ENCODE measurements at places on chromosomes 6 and 20. TPM values are rescaled to one million over a fixed set of nuclear protein-coding genes. Genes with fewer than 3 reads are reported as not detected.

The ABCF1 gene
- 70.5 TPM for total RNA-seq

The TP53TG5 gene
- not detected for total RNA-seq

- peak overlapping the region; percentile 32 for H3K27ac ChIP-seq
- H3K4me1 ChIP-seq: peaks cover 11% of the 10 kb centered on the region
- peaks cover 37% of the 10 kb centered on the region for H3K27me3 ChIP-seq
- H3K36me3 ChIP-seq: no peaks in the 10 kb centered on the region
Measured at GRCh38 chr20:25136643-25137559, 55.0 kb upstream of the VSX1 start.

DNA sequence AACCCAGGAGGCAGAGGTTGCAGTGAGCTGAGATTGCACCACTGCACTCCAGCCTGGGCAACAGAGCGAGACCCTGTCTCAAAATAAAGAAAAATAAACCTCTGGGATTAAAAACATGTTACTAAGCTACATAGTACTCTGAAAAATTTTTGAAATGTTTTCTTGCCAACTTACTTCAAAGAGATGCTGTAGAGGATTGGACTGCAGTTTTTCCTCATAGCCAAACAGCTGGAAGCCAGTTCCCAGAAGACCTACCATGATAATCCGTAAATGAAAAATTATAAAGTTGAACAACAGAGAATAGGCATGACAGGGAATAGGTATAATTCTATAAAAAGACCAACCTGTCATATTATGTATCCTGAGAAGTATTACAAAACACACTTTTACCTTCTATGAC, 48.0 kb downstream of the RARS2 start:
- peaks cover 51% of the 10 kb centered on the region for H3K36me3 ChIP-seq
- no peak overlapping the region for H3K27ac ChIP-seq
- peaks cover 4% of the 10 kb centered on the region for H3K4me1 ChIP-seq
- no peaks in the 10 kb centered on the region for H3K27me3 ChIP-seq
- DNase-seq: no peak

DNA sequence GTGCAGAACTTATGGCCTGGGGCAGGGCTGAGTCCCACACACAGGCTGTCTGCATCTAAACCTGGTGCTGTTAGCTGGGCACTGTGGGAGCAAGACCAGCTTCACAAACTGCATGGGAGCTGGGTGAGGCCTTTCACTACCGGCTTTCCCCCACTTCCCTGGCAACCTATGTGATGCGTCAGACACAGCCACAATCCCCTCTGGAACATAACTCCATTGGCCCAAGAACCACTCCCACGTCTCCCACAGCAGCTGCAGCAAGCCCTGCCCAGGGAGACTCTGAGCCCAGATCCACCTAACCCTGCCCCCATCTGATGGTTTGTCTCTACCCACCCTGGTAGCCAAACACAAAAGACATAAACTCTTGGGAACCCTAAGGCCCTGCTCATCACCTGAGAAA, 9.3 kb downstream of the WDR27 start:
- H3K4me3 ChIP-seq: no peak overlapping the region
- no peaks in the 10 kb centered on the region for H3K27me3 ChIP-seq
- peaks cover 2% of the 10 kb centered on the region for H3K4me1 ChIP-seq
- peaks cover 19% of the 10 kb centered on the region for H3K36me3 ChIP-seq

DNA sequence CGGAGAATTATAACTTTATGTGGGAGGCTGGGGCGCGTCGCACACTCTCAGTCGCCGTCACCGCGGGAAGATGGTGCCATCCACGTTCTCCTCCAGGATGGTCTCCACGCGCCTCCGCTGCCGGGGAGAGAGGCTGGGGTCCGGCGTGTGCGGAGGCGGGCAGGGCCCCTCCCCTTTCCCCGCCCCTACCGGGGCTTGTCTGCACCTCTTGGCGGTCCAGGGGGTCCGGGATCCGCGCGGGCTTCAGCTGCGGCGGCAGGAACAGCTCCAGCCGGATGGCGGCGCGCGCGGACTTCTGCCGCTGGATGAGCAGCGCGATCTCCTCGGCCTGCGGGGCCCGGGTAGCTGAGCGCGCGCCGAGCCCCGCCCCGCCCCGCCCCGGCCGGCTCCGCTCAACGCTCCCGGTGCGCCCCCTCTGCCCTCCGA, 807 bp downstream of the LKAAEAR1 start:
- peak; percentile 92 for DNase-seq
- peak overlapping the region; percentile 65 for H3K4me3 ChIP-seq
- H3K4me1 ChIP-seq: peaks cover 34% of the 10 kb centered on the region
- H3K27ac ChIP-seq: no peak overlapping the region
- H3K27me3 ChIP-seq: peaks cover 13% of the 10 kb centered on the region

GRCh38 chr6:13190376-13190775, 138.0 kb downstream of the TBC1D7 start:
- no peaks in the 10 kb centered on the region for H3K4me1 ChIP-seq
- no peaks in the 10 kb centered on the region for H3K36me3 ChIP-seq
- no peak overlapping the region for H3K4me3 ChIP-seq
- DNase-seq: peak; percentile 0

The BPIFB4 gene
- not detected for total RNA-seq

The COL9A3 gene
- 1.7 TPM for total RNA-seq

DNA sequence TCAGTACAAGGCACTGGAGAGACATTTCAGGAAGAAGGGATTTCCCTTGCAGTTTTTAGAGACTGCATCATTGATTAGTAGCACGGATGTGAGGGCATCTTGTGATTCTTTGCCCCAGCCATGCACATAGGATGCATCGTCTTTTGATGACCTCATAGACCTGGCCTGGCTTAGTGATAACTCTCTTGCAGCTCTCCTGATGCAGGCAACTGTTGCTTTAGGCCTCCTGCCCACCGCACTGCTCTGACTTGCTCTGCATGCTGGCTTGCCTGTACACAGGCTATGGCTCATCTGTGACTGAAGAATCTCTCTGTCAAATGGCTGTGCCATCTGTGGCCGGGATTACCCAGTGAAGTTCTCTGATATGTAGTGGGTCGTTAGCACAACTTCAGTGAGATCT, 207.7 kb upstream of the PTCHD4 start:
- no peaks in the 10 kb centered on the region for H3K36me3 ChIP-seq
- DNase-seq: no peak
- H3K4me1 ChIP-seq: peaks cover 7% of the 10 kb centered on the region
- no peak overlapping the region for H3K4me3 ChIP-seq

DNA sequence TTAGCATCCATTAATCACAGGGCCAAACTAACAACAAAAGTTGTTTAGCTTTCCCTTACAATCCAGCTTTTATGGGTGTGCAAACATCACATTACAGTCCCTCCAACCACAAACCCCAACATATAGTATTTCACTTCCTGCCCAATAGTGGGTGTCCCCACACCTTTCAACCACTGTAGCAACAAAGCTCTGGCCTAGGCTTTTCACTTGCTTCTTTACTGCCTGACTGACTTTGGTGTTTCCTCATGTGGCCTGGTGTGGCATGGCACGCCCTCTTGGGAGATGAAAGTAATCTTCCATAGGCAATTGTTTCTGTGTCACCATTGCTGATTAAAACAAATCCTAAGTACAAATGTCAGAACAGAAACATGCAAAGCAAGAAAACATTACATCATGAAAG, 46.3 kb downstream of the MCM8 start:
- H3K27ac ChIP-seq: no peak overlapping the region
- H3K36me3 ChIP-seq: no peaks in the 10 kb centered on the region
- no peak for DNase-seq
- no peaks in the 10 kb centered on the region for H3K4me1 ChIP-seq
- H3K4me3 ChIP-seq: no peak overlapping the region
- H3K27me3 ChIP-seq: no peaks in the 10 kb centered on the region

DNA sequence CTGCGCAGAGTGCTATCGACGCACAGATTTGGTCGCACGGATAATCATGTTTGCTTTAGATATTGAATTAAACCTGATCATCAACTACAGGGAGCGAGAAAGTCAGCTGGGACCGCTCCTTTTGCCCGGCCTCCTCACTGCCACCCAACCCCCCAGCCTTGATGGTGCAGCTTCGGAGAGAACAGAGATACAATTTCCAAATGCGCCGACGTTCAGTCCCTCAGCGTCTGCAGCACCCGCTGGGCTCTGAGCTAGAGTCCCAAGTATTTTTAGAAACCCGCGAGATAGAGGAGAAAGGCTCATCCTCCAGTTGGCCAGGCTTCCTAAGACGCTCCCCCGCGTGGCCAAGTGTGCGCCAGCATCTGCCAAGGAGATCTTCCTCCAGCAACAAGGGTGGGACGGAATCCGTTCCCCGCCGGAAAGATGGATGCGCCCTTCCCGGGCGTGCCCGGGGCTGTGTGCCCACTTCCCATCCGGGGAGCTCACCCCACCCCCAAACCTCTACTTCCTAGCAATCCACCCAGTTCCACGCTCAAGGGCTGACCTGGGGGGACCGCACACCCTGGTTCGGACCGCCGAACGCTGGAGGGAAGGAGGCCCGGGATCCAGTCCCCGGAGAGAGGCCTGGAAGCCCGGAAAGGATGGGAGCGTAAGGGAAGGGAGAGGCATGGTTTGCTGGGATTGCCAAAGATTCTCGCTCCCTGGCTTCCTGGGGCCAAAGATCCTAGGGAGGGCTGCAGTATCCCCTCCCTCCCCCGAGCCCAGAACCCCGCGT, 4.1 kb downstream of the NKX2-2 start:
- peak overlapping the region; percentile 75 for H3K4me3 ChIP-seq
- peaks cover 2% of the 10 kb centered on the region for H3K36me3 ChIP-seq
- H3K27me3 ChIP-seq: peaks cover 73% of the 10 kb centered on the region

DNA sequence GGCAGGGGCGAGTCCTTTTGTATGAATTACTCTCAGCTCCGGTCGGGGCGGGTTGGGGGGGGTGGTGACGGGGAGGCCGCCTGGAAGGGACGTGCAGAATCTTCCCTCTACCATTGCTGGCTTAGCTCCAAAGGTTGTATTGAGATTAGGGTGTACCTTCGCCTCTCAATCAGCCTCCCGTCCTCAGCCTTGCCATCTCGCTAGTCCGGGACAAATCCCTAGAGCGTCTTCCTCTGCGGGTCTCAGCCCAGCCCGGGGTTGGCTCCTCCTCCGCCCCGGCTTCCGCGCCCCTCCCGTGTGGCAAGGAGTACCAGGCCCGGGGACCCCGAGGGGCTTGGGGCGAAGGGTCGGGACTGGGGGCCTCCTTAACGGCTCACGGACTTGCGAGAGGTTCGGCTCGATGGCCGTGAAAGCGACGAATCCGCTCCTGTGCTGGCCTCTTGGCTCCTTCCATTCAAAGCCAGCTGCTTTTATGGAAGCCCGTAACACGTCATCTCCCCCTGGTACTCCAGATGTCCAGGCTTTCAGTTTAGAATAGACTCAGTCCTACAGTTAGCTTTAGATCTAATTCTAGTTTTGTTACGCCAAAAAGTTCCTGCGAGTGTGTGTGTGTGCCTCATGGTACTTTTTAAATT, 636 bp upstream of the EEF1A1 start:
- H3K36me3 ChIP-seq: peaks cover 40% of the 10 kb centered on the region
- peak overlapping the region; percentile 95 for H3K4me3 ChIP-seq
- peaks cover 49% of the 10 kb centered on the region for H3K4me1 ChIP-seq
- peak overlapping the region; percentile 99 for H3K27ac ChIP-seq
- DNase-seq: peak; percentile 92

The BPIFB1 gene
- total RNA-seq: not detected

DNA sequence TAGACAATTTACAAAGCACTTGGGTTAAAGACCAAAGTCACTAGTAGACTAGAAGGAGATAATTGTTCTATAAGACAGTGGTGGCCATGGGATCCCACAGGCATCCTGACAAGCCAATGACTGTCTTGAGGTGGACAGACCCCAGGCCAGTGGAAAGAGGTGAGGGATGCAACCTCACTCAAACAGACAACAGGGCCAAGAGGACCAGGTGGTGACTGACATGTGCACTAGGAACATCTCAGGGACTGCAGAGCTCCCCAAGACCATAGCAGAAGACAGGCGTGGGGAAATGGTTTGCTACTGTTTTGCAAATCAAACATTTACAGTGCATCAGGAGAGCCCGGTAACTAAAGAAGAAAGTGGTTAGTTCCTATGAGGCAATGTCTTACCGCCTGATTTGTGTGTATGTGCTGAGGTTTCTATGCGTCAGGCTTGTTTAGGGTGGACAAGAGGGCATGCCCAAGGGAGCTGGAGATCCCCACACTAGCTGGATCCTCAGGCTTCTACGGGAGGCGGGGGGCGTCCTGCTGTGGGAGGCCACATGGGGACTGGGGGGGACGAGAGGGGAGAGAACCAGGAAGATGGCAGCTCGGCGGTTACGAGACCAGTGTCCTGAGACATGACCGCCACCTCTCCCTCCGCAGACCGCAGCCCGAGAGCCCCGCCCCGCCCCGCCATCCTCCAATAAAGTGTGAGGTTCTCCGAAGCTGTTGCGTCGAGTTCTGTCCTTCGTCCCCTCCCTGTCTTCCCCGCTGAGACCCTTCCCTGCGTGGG, 623 bp upstream of the MRPS26 start:
- peaks cover 18% of the 10 kb centered on the region for H3K36me3 ChIP-seq
- H3K4me3 ChIP-seq: peak overlapping the region; percentile 87
- H3K4me1 ChIP-seq: peaks cover 23% of the 10 kb centered on the region

DNA sequence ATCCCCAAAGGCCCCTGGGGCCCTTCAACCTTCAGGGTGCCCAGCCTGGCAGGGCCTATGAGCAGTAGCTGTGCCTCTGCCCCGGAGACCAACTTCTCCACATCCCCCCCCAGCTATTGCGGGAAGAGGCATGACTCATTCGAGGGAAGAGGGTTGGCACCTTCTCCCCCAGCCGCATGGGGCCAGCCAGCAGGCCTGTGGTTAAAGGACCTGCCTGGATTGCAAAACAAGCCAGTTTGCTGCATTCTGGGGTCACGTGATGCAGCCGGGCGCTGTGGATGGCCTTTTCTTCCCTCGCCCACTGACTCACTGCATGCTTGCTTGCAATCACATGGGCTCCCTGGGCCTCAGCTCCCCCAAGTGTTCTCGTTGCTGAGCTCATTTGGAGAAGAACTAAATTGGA, 182.5 kb downstream of the MAFB start:
- no peaks in the 10 kb centered on the region for H3K27me3 ChIP-seq
- H3K36me3 ChIP-seq: no peaks in the 10 kb centered on the region
- no peak overlapping the region for H3K27ac ChIP-seq

GRCh38 chr6:149433881-149434280, 33.8 kb downstream of the SUMO4 start:
- no peaks in the 10 kb centered on the region for H3K27me3 ChIP-seq
- no peak for DNase-seq
- H3K27ac ChIP-seq: no peak overlapping the region
- no peaks in the 10 kb centered on the region for H3K36me3 ChIP-seq
- H3K4me3 ChIP-seq: no peak overlapping the region

The NNAT gene
- total RNA-seq: 14.9 TPM

GRCh38 chr6:13076575-13076974, 251.8 kb downstream of the TBC1D7 start:
- H3K27ac ChIP-seq: no peak overlapping the region
- H3K27me3 ChIP-seq: peaks cover 7% of the 10 kb centered on the region
- no peak overlapping the region for H3K4me3 ChIP-seq
- no peak for DNase-seq

- DNase-seq: peak; percentile 83
- H3K27me3 ChIP-seq: peaks cover 14% of the 10 kb centered on the region
- H3K27ac ChIP-seq: no peak overlapping the region
- H3K4me3 ChIP-seq: no peak overlapping the region
Measured at GRCh38 chr6:89302195-89302770, 12.8 kb downstream of the GABRR2 start.

GRCh38 chr6:52523378-52524142, 53.3 kb downstream of the TRAM2 start:
- peak overlapping the region; percentile 96 for H3K27ac ChIP-seq
- H3K4me1 ChIP-seq: peaks cover 81% of the 10 kb centered on the region
- no peaks in the 10 kb centered on the region for H3K27me3 ChIP-seq
- peaks cover 39% of the 10 kb centered on the region for H3K36me3 ChIP-seq

Data from osteocyte (in vitro differentiated cells).